ENCODE measurements at places on chromosomes 3 and 15.
A peak's percentile ranks its signal among the peaks of the same experiment; 100 is the strongest.

DNA sequence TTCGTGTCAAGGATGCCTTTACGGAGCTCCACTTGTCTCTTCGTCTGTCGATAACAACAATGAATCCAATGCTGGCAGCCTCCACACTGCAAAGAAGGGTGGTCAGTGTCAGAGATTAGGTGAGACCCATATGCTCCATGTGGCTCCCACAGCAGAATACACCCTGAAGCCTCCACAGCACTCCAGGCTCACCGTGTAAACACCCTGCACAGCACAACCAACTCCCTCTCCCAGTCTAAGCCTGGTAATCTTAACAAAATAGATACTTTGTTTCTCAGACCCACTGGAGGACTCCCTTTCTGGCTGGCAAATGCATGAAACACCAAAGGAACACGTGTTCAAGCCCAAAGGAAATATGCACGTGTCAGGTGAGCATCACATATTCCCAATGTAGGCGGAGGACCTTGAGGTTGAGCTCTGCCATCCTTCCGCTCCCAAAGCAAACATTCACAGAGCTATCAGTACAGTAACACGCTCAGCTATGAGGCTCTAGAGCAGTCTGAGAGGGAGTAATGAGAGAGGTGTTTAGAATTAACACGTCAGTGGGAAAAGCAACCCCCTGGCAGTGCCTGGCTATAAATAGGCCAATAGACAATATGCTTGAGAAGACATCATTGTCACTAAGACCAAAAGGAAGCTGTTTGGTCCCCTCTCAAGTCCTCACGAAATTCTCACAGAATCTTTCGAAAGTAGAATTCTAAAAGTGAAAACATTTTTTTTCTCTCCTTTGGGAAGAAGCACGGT is 86.7 kb downstream of the MCF2L2 start:
- DNase-seq = no peak

- no peak for DNase-seq
These were observed 160.4 kb downstream of the VGLL3 start for GRCh38 chr3:86830566-86830965.

- DNase-seq = no peak
These were observed 335.2 kb upstream of the CTDSPL start for GRCh38 chr3:37526511-37526910.

GRCh38 chr3:159857840-159858239 is 130.8 kb upstream of the IL12A start:
- DNase-seq = no peak

DNA sequence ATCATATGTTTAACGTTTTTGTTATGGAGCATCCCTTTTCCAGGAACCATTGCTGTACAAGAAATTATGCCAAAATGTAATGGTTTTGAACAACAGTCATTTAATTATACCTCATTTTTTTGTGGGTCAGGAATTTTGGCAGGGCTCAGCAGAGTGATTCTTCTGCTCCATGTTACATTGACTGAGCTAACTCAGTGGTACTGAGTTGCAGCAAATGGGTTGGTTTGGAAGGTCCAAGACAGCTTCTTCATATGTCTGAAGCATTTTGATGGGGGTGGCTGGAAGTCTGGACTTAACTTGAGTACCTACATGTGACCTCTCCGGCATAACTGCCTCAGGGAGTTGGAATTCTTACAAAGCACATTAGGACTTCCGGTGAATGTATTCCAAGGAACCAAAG is 26.0 kb upstream of the CMC1 start:
- DNase-seq = no peak

- peak; percentile 70 for DNase-seq
These were observed at the start of gene SHF for GRCh38 chr15:45187894-45188830. Gene SHF (minus strand): TSS chr15:45187966. CDS start chr15:45187951, 15 bp downstream.

GRCh38 chr3:24399614-24400013 is 95.0 kb downstream of the THRB start:
- DNase-seq = no peak

DNA sequence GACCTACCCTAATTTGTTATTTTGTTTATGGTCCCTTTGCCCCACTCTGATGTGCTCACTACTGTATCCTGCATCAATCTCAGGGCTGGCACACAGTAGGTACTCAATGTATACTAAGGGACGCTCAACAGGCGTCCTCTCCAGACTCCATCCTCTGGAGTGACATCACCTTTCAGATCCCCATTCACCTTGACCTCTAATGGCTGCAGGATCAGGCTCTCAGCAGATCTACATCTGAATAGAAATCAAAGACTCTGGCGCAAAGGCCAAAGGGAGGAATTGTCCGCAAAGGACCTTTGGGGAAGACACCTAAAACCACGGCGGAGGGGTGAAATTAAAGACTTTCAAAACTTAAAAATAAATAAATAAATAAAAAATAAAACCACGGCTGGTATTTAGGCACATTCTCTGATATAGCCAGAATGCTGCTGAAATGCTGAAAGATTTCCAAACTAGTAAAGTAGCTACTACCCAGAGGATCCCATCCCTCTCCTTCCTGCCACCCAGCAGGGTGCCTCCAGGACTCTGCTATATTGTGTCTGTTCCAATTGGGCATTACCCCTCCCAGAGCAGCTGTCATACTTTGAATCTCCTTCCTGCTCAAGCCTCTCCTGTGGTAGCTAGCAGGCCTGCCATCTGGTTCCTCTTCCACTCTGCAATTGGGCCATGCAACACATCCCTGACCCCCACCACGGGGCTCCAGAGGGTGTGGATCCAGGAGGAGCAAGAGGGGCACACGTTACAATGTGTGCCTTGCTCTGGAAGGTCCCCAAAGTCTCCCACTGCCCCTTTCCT is 6.1 kb downstream of the SHF start:
- DNase-seq = no peak

- DNase-seq = no peak
These were observed 33.8 kb upstream of the IP6K2 start for GRCh38 chr3:48750856-48751255.

DNA sequence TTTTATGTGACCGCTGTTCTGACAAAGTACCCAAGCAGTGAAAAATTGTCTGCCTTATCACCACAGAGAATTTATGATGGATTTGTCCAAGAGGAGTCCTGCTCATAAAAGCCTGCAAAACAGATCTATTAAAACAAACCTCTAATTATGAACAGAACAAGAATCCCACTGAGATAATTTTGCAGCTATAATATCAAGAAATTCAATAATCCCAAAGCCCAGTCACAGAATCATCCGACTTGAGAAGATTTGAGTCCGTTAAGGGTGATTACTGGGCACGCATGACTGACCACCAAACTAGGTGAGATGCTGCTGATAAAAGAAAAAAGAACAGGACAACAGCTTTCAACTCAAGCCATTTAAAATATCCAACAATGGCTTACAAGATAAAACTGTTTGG is 231.0 kb upstream of the WNT5A start:
- no peak for DNase-seq

- no peak for DNase-seq
These were observed 16.3 kb upstream of the LCTL start for GRCh38 chr15:66581972-66582537.

DNA sequence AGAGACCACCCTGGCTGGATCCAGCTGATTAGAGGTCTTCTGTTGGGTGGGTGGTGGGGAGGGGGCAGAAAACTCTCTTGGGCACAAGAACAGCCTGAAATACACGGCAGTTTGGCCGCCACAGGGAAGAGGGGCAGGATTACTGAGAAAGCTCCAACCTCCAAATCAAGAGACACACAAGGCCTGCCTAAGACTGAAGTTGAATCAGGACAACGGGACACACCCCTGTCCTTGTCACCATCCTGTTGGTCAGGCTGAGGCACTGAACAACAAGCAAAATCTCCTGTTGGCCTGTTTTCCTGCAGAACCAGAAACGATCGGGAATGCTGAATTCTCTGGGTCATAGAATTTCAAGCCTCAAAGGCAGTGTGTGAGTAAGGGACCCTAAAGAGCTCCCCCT is 247.8 kb downstream of the FAM43A start:
- DNase-seq = no peak

All from activated T-cell treated with anti-CD3 and anti-CD28 coated beads, Interleukin-2, amount 50 U/mL, for 1 hour (primary cell).